ENCODE measurements at places on chromosomes 6 and 20.

- no peak for DNase-seq
Measured at GRCh38 chr20:54382419-54382818, 93.0 kb upstream of the DOK5 start.

DNA sequence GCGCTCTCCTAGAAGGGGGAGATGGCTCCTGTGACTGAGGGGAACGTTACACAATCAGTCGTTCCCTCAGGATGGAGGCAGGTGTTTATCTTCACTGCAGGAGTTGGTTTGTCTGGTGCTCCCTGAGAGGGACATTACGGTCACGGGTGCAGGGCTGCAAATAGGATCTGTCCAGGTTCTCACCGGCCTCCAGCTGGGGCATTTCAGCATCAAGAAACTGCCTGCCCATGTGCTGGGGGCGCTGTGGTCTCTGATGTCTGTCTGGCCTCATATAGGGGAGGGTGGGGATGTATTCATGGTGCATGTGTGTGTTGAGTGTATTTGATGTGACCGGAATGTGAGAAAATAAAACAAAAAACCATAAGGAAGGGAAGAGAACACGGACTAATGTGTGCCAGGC, 77.1 kb downstream of the TBC1D7 start:
- DNase-seq: no peak

GRCh38 chr6:166435574-166435973, 52.8 kb upstream of the MPC1 start:
- no peak for DNase-seq

- DNase-seq: no peak
Measured at GRCh38 chr6:38755207-38755606, 40.1 kb downstream of the DNAH8 start.

GRCh38 chr6:66396145-66396544, 689.1 kb upstream of the EYS start:
- no peak for DNase-seq

Measured in GM18507 (cell line).